ENCODE measurements at places on chromosomes 1 and 21. TPM values are rescaled to one million over a fixed set of nuclear protein-coding genes. Genes with fewer than 3 reads are reported as not detected.

The PLA2G4A gene
- 11.9 TPM for polyA plus RNA-seq

The C1orf94 gene
- polyA plus RNA-seq = 0.05 TPM

The TAF1A gene
- 7.2 TPM for polyA plus RNA-seq

The GBP4 gene
- 0.01 TPM for polyA plus RNA-seq

The FCRL1 gene
- polyA plus RNA-seq = not detected

The RGSL1 gene
- polyA plus RNA-seq = not detected

The CA6 gene
- polyA plus RNA-seq = not detected

The OR2T35 gene
- polyA plus RNA-seq = not detected

The VPS72 gene
- polyA plus RNA-seq = 69.9 TPM

The HSPA6 gene
- 0.26 TPM for polyA plus RNA-seq

The HHAT gene
- 4.7 TPM for polyA plus RNA-seq

DNA sequence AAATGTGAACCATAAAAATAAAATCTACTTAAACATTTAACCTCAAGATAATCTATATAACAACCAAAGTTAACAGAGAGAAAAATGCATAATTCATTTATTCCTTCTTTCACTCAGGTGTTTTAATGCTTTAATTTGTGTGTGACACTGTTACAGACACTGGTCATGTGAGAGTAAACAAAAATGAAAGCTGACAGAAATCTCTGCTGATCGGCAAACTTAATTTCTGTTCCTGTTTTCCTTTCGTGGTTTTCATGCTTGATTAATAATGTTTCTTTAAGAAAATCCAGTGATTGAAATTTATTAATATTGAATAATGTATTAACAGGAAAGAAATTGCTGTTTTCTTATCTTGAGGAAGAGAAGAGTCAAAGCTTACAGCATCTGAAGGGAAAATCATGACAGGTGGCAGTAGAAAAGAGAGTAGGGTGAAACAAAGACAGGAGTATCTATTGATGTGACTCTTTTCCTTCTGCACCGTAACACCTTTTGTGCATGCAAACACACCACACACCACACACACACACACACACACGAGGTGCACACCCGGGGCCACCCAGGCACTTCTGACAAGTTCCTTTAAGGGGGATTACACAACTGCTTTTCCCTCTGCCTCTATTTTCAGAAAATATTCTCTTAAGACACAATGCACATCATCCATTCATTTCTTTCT is 1.6 kb downstream of the OR2AK2 start:
- H3K4me1 ChIP-seq = peaks cover 5% of the 10 kb centered on the region
- no peaks in the 10 kb centered on the region for H3K27me3 ChIP-seq
- no peak overlapping the region for H3K4me3 ChIP-seq
- DNase-seq = no peak

GRCh38 chr1:228744918-228745317 is 9.6 kb downstream of the RHOU start:
- H3K27ac ChIP-seq = no peak overlapping the region
- DNase-seq = no peak
- no peak overlapping the region for H3K4me3 ChIP-seq

- DNase-seq = no peak
- H3K27me3 ChIP-seq = no peaks in the 10 kb centered on the region
- no peaks in the 10 kb centered on the region for H3K4me1 ChIP-seq
Observed at GRCh38 chr1:180539136-180539535, 19.6 kb upstream of the OVAAL start.

- H3K4me3 ChIP-seq = peak overlapping the region; percentile 4
- no peaks in the 10 kb centered on the region for H3K27me3 ChIP-seq
- no peak for DNase-seq
- H3K36me3 ChIP-seq = no peaks in the 10 kb centered on the region
Observed at GRCh38 chr1:234724516-234725176, 114.7 kb upstream of the IRF2BP2 start.

- no peak overlapping the region for H3K4me3 ChIP-seq
- H3K36me3 ChIP-seq = no peaks in the 10 kb centered on the region
- no peaks in the 10 kb centered on the region for H3K27me3 ChIP-seq
- H3K4me1 ChIP-seq = no peaks in the 10 kb centered on the region
- H3K27ac ChIP-seq = no peak overlapping the region
Observed at GRCh38 chr1:111242805-111243523, 15.5 kb downstream of the CHI3L2 start.

DNA sequence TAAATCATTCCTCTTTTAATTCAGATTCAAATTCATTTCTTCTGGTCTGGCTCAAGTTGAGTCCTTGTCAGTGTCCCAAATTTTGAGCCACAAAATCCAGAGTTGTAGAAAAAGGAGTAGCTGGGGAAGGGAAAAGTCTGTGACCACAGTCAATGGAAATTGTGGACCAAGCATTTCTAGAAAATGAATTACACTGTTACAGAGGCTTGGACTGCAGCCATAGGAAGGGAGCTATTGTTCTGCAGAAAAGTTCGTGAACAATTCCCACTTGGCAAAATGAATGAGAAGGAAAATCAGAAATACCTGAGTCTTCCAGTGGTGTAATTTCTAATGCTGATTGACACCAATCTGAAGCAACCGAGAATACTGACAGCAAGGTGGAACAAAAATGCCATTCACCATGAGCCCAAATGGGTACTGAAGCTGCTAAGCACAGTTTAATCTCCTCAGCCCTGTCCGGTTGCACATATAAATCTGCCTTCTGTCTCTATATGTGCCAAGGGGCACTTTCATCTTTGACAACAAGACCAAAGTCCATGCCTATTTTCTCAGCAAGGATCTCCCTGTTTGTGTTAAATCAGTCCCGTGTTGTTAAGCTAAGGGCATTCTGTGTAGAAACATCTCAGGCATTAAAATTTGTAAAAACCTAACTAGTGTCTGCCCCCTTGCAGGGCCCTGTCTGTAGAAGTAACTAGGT is 51.3 kb downstream of the TEX35 start:
- H3K27me3 ChIP-seq = no peaks in the 10 kb centered on the region
- no peaks in the 10 kb centered on the region for H3K4me1 ChIP-seq
- H3K36me3 ChIP-seq = no peaks in the 10 kb centered on the region

DNA sequence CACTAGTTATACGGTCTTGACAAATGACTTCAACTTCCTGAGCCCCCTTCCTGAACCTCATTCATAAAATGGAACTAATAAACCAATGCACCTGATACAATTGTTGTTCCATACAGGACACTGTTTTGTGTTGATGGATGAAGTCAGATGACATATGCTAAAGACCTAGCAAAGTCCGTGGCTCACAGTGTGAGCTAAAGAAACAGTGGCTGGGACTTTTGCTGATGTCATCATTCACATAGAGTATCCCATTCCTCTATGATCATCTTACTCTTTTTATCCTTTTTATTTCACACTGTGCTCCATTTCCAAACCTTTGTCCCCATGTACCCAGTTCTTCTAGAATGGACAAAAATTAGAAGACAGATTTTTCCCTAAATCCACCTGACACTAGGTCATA is 83.7 kb upstream of the KAZN start:
- H3K4me1 ChIP-seq = peaks cover 27% of the 10 kb centered on the region
- H3K27ac ChIP-seq = no peak overlapping the region
- no peaks in the 10 kb centered on the region for H3K36me3 ChIP-seq
- no peak for DNase-seq

DNA sequence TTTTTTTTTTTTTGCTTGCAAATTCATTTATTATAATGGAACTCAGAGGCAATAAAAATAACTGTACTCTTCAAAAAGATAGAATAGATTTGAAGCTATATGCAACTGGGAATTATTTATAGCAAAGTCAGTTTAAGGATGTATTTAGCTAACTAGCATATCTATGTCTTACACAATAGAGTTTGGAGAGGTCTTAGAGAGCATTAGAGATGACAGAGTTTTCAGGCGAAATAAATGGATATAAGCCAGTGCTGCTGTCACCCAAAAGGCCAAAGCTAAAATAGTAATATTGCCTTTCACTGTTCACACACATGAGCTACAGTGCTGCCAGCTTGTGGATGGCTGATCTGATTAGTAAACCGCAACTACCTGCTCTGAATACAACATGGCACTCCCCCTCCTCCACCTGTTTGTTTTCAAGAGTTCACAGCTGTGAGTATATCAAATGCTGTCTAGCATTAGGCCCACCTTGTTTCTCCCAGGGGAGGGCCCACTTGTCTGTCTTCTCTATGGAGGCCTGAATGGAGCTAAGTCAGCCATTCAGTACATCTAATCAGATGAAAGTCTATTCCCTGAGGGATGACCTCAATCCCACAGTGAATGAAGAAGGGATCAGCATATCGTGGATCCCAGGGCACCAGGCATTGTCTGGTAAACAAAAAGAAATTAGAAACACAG is 25.2 kb upstream of the SSX2IP start:
- no peaks in the 10 kb centered on the region for H3K36me3 ChIP-seq
- no peaks in the 10 kb centered on the region for H3K4me1 ChIP-seq

DNA sequence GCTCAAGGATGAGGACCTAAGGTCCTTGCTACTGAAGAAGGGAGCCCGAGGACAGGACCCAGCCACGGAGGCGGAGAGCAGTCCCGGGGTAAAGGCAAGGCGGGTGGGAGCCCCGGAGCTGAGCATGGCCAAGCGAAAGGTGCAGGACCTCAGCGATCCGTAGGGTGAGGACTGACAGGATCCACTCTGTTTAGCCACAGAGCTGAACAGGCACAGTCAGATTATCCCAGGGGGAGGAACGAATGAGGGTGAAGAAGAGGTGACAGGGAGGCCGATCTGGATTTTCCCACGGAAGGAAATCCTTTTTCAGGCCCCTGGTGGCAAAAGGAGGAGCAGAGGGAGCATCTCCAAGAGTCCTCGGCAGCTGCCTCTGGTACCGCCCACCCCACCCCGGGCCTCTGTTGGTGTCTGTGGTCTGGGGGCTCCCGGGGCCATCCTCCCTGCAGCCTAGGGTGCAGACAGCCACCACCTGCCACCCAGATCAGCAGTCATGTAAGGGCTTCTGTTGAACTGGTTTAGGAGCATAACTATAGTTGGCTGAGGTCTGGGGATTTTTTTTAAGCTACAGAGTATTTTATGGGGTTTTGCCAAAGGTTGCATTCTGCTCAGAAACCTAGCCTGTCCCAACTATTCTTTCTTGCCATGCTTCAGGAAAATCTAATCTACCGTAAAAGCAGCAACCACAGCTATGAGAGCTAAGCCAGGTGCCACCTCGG is 32.3 kb upstream of the LBR start:
- H3K36me3 ChIP-seq = no peaks in the 10 kb centered on the region
- no peaks in the 10 kb centered on the region for H3K27me3 ChIP-seq
- no peak overlapping the region for H3K27ac ChIP-seq
- peaks cover 35% of the 10 kb centered on the region for H3K4me1 ChIP-seq
- no peak overlapping the region for H3K4me3 ChIP-seq

GRCh38 chr1:229170778-229171505 is 100.0 kb upstream of the RAB4A start:
- H3K27ac ChIP-seq = no peak overlapping the region
- H3K36me3 ChIP-seq = no peaks in the 10 kb centered on the region
- no peaks in the 10 kb centered on the region for H3K4me1 ChIP-seq
- DNase-seq = no peak
- no peak overlapping the region for H3K4me3 ChIP-seq

DNA sequence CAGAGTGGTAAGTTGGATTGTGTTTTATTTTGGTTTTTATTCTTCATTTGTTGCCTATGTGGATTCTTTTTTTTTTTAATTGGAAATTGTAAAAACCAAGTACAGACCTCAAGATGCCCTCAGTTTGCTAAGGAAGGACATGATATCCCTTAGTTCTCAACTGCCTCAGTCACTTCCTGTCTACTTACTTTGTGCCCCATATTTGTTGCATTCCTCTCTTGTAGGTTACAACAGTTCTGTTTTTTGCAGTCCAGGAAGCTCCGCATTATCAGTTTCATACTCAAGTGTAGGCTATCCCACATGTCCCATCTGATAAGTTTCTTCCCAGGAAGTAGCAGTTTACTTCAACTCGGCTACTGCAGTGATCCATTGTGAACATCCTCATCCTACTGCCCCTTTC is 82.0 kb downstream of the RPAP2 start:
- H3K4me1 ChIP-seq = no peaks in the 10 kb centered on the region
- H3K27ac ChIP-seq = no peak overlapping the region
- H3K4me3 ChIP-seq = no peak overlapping the region
- no peak for DNase-seq
- no peaks in the 10 kb centered on the region for H3K27me3 ChIP-seq

GRCh38 chr1:119565131-119565772 is 58.2 kb downstream of the HSD3B1 start:
- peaks cover 26% of the 10 kb centered on the region for H3K4me1 ChIP-seq
- DNase-seq = no peak
- H3K4me3 ChIP-seq = no peak overlapping the region
- no peaks in the 10 kb centered on the region for H3K27me3 ChIP-seq

DNA sequence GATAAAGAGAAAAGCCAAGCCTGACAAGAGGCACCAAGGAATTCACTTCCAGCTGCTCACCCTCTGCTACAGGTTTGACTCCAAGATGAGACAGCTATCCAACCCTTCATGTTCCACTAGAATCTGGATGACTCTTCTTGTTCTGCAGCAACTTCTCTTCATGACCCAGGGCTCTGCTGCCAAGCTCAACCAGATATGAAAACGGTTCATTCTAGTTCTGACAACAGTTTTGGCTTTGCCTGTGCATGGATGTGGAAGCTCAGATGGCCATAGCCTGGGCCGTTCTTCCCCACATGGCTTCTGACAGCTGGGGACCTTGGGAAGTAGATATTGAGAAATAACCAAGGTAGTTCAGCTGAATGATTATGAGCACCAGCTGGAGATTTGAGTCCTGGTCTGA is 13.7 kb downstream of the PI4KB start:
- H3K27ac ChIP-seq = no peak overlapping the region
- H3K36me3 ChIP-seq = peaks cover 25% of the 10 kb centered on the region
- DNase-seq = no peak
- H3K4me1 ChIP-seq = peaks cover 23% of the 10 kb centered on the region
- no peak overlapping the region for H3K4me3 ChIP-seq

DNA sequence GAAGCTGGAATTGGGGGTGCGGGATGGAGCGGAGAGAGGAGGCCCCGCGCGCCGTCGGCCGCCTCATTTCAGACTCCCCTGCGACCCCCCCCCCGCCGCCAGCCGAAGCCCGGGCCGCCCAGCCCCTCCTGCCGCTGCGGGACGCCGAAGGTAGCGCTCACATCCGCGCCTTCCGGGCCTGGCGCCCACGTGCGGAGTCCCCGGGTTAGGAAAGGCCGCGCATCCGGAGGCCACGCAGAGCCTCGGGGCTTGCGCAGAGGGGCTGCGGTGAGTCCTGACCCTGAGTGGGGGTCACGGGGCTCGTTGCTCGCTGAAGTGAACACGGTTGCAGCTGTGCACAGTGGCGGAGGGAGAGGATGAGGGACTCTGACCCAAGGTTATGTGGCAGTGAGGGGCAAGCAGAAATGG is 552 bp upstream of the ZNF496 start:
- no peak for DNase-seq
- H3K4me1 ChIP-seq = peaks cover 13% of the 10 kb centered on the region
- peaks cover 1% of the 10 kb centered on the region for H3K36me3 ChIP-seq
- H3K27me3 ChIP-seq = no peaks in the 10 kb centered on the region
- peak overlapping the region; percentile 85 for H3K4me3 ChIP-seq
- H3K27ac ChIP-seq = peak overlapping the region; percentile 63

- H3K4me3 ChIP-seq = no peak overlapping the region
- no peaks in the 10 kb centered on the region for H3K36me3 ChIP-seq
- peaks cover 31% of the 10 kb centered on the region for H3K27me3 ChIP-seq
- H3K27ac ChIP-seq = no peak overlapping the region
Observed at GRCh38 chr1:203113308-203113707, 14.2 kb upstream of the ADORA1 start.

- H3K27ac ChIP-seq = no peak overlapping the region
- DNase-seq = no peak
- H3K4me1 ChIP-seq = peaks cover 9% of the 10 kb centered on the region
- H3K4me3 ChIP-seq = no peak overlapping the region
- no peaks in the 10 kb centered on the region for H3K36me3 ChIP-seq
- no peaks in the 10 kb centered on the region for H3K27me3 ChIP-seq
Observed at GRCh38 chr1:54046671-54047383, 6.2 kb downstream of the TMEM59 start.

GRCh38 chr1:17847111-17847510 is 92.0 kb downstream of the ACTL8 start:
- no peaks in the 10 kb centered on the region for H3K36me3 ChIP-seq
- H3K4me3 ChIP-seq = no peak overlapping the region
- no peak for DNase-seq
- H3K27me3 ChIP-seq = no peaks in the 10 kb centered on the region
- no peaks in the 10 kb centered on the region for H3K4me1 ChIP-seq
- H3K27ac ChIP-seq = no peak overlapping the region

Measured in keratinocyte (primary cell).